ENCODE measurements at places on chromosomes 2 and 18.

DNA sequence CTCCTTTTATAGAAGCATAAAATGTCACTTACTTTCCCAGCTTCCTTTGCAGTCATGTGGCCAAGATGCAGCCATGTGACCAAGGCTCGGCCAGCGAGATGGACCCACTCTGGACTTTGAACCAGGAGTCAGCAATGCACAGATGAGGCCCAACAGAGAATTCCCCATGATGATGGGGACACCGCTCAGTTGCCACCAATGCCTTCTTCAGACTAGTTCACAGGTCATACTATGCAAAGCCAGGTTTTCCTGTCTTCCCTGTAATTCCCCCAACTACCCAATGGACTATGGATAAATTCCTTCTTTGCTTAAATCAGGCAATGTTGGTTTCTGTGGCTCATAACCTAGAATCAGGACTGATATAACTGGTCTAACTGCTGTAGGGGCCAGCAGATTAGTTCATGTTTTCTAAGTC is 22.5 kb upstream of the REL start:
- DNase-seq, result no peak

GRCh38 chr2:53424902-53425301 is 342.7 kb upstream of the CHAC2 start:
- DNase-seq, result no peak

- no peak for DNase-seq
Measured at GRCh38 chr2:148917431-148917830, 42.4 kb downstream of the KIF5C start.

DNA sequence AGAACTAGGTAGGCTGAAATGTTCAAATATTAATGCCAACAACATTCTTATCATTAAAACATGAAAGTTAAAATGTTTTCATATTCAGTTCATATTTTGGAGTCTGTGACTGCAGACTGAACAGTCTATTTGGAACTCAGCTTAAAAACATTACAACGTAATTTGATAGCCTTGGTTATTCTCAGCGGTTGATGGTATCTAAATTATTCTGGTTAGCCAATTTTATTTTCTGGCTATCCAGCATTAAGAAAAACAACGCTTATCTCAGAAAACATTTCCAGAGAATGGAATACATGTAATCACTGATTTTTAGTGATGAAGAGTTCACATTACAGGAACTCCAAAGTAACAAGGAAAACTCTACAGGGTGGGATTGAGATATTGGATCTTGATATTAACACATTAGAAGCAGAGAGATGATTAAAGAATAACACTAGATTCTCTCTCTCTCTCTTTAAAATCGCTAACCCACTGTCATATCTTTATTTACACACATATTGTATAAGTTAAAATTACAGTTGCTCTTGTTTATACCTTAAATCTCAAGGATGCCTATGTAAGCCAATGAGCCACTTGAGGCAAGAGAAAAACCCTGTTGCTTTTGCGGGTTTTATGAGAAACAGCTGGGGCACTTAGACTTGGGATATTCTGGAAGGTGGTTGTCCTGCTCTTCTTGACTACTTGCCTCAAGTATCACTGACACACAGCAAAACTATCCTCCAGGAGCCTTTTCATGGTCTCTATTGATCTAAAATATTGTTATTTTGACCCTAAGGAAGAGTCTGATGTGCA is 84.9 kb downstream of the ICOS start:
- DNase-seq, result no peak

DNA sequence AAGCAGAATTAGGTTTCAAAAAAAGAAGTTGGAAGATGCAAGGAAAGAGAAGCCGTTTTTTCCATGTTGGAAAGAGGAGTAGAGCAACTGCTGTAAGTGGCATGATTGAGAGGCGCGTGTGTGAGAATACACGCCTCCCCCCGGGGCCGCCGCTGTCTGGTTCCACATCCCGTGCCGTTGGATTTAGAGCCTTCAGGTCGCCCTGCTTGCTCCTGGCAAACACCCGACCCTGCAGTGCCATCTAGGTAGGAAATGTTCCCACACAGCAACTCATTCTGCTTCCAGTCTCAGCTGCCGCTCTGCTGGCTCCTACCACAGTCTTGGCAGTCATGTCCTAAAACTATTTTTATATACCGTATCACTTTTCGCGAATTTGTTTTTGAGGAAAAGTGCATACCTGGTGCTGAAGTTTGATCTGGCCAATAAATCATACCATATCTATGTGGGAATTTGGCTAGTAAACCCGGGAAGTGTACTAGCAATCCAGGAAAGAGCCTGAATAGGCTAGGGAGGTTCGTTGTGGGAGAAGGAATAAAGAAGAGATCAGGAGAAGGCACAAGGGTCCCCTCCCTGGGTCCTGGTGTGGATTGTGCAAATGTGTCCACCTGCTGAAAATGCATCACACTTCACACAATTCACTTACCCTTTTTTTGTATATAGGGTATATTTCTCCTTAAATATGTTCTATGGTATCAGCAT is 372.7 kb downstream of the FBXO15 start:
- no peak for DNase-seq

DNA sequence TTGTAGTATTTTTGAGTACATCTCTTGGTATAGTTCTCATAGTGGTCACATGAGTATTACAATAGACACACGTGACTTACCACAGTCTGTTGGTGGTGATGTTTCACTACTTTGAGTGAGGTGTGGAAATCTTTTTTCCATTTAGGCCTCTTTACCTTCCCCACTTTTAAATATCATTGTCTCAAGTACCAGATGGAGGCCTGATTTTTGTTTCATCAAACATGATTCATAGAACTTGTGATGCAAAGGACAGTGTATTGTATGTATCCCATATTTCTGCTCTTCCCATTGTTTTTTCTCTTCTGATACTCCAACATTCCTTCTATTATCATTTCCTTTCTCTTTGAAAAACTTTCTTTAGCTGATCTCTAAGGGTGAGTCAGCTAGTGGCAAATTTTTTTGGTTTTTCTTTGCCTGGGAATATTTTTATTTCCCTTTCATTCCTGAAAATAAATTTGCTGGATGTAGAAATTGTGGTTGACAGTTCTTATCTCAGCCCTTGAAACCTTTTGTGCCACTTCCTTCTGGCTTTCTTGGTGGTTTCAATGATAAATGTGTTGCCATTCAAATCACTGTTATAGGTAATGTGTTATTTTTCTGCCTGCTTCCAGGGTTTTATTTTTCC is 32.8 kb downstream of the RFX8 start:
- DNase-seq, result no peak

DNA sequence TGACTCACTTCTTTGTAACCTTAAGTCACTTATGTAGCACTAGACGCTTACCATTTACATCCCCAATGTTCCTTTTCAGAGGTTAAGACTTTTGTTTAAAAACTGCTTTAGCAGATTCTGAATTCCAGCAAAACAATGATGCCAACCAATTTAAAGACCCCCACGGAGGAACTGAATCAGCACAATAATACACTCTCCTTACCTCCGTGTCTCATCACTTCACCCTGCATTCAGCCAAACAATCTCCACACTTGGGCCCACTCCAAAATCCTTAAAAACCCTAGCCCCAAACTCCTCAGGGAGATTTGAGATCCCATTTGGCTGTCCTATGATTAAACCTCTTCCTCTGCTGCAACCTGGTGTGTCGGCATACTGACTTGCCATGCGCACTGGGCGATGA is 153.9 kb downstream of the B3GNT2 start:
- no peak for DNase-seq

- DNase-seq, result no peak
Measured at GRCh38 chr2:200353874-200354273, 47.4 kb downstream of the SPATS2L start.

DNA sequence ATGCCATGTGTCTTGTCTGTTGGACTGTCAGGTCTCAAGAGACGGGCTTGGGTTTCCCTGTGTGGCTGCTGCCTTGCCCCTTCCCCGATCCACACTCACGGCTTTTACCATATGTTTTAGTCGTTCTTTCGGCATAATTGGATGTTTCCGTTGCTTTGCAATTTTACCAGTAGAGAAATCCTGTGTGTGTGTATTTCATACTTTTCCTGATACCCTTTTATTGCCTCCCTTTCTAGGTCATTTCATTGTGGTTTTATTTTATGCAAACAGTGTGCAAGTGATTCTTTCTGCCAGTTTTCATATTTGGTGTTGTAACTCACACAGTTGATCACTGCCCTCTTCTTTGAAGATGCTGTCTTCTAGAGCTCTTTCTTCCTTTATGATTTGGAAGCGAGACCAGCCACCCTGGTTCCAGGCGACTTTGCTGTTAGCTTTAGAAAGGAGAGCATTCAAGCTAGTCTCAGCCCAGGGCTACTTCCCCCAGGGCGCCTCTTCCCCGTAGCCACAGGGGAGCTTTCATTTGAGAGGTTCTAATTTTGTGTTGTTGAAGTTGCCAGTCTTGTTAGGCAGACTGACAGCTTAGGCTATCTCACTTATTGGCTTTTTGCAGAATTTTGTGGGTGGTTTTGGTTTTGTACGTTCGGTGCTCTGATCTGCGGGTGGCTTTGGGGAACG is 17.0 kb downstream of the SH3BP4 start:
- DNase-seq, result no peak

GRCh38 chr2:110768591-110768990 is 36.2 kb downstream of the ACOXL start:
- no peak for DNase-seq

All from T-helper 1 cell (primary cell).